Astrocyte (in vitro differentiated cells and primary cell): ENCODE measurements at places on chromosomes 13 and 19. TPM values are rescaled to one million over a fixed set of nuclear protein-coding genes. Genes with fewer than 3 reads are reported as not detected.

CACNG6 gene
- 0.20 TPM in 1 of 2 replicates, not detected in the other for total RNA-seq

DNA sequence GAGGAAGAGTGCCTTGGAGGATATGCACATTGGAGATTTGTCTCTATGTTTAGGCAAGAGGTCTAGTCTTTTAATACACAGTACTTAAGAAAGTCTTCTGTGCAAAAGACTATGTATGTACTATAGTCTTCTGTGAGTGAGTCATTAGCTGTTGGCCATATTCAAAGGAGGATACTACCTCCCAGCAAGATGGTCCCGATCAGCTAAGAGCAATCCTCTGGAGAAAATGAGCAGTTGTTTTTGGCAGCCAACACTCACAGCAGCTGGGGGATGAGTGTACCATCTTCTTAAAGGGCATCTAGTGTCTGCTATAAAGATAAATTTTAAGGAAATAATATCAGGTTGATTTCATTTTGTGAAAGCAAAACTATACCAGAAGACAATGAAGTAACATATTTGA is 487.8 kb downstream of the KCTD12 start:
- no peak for DNase-seq

DNA sequence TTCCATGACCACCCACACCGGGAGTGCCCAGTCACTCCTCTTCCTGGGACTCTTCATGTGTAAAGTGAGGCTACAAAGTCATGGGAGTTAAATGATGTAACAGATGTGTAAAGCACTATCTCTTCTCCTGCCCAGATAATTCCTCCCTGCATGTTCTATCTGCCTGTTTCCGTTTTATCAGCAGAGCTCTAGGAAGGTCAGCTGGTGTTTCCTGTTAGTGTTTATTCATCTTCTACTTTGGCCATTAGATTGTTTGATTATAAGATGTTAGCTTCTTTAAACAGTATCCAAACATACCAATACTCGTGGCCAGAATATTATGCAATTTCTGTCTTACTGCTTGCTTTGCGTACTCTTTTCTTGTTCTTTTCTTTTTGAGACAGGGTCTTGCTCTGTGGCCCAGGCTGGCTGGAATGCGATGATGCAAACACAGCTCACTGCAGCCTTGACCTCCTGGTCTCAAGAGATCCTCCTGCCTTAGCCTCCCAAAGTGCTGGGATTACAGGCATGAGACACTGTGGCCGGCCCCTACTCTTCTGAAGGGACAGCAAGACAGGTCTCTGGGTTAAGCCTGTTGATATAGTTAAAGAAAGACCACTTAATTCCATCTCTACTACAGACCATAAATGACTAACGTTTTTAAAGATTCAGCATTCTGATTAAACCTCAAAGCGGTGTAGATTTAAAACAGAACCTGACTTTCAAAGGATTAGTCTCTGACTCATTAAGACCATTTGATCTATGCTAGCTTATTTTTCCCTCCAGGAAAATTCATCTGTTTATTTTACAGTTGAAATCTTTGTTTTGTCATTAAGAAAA is 97.4 kb upstream of the AKAP11 start:
- DNase-seq = peak; percentile 56

- no peak for DNase-seq
Measured at GRCh38 chr19:35165200-35166058, 10.9 kb downstream of the FXYD5 start.

PNMA8A gene
- 12.1 and 12.7 TPM in 2 replicates for total RNA-seq

GRCh38 chr13:79989217-79989661 is 351.7 kb downstream of the SPRY2 start:
- peak; percentile 20 for DNase-seq

- DNase-seq = no peak
Measured at GRCh38 chr19:9848762-9849161, 13.6 kb downstream of the PIN1 start.

DNA sequence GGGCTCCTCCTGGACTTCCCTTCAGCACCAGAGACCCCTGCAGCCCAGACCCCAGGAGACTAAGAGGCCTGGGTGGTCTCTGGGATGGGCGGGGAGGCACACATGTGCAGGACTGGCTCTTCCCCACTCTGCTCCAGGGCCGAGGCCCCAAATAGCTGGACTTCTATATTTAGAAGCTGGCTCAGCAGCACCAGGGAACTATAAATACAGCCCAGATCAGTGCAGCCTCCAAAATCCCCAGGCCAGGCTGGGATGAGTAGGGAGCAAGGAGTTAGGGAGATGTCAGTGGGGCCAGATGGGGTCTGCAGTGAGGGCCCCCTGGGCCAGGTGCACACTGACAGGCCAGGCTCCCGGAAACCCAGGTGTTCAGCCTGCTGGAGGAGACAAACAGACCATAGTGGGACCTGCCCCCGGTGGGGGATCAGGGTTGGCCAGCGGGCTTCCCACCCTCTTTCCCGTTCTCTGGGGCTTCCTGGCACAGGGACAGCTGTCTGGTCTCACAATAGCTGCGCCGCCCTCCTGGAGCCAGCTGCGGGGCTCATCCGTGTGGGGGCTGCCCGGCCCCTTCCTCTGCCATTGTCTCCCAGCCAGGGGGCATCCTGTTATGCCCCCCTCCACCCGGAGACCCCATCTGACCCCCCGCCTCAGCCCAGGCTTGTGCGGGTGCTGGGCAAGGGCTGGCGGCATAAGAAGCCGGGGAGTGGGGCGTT is 5.5 kb upstream of the ADGRE5 start:
- DNase-seq = no peak

DNA sequence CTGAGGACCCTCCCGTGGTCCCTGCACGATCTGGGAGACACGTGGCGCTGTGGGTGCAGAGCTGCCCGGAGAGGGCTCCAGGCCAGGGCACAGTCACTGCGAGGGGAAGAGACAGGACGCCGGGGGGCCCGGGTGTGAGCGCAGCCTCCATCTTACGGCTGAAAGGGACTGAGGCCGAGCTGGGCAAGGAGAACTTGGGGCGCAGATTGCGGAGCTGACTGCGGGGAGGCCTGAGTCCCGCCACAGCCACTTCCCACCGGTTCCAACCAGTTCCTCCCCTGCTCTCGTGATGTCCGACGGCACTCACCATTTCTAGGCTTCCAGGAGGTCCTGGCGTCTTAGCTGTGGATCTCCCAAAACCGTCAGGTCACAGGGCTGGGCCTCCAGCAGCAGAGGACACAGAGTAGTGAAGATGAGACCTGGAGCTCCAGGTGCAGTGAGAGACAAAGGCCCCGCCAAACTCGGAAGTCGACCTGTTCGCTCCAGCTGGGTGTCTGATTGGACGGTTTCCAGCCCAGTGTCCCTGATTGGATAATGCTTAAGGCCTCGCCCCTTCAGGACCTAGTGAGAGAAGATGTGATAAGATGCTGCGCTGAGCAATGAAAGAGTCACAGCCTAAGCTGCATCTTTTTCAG is 4.8 kb upstream of the ZNF253 start:
- no peak for DNase-seq
